ENCODE measurements at places on chromosomes 1 and 21.

GRCh38 chr1:162301696-162302095, 75.0 kb downstream of the SPATA46 start:
- DNase-seq, result no peak

DNA sequence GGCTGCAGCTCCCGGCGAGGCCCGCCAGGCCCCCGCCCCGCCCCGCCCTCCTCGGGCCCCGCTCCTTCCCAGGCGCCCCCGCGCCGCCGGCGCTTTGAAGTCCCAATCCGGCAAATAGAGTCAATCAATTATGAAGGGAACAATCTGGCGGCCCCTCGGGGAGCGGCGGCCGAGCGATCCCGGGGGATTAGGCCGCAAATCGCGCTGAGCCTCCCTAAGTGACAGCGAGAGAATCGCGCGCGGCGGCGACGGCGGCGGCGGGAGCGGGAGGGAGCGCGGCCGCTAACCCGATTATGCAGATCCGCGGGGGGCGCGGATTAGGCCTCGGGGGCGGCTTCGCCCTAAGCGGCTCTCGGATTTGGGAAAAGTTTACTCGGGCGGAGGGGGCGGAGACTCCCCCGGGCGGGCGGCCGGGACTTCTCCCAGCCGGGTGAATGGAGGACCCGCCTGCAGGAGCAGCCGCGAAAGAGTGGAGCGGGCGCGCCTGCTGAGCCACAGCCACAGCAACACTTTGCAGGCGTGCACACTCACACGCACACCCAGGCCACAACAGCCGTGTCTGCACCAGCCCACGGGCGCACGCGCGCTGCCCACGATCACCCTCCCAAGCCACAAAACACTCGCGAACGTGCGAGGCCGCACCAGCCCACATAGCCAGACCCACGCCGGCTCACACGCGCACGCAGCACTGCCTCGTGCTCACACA, 23.0 kb upstream of the DMBX1 start:
- no peak for DNase-seq

GRCh38 chr1:89903550-89903949, 82.7 kb downstream of the LRRC8D start:
- no peak for DNase-seq

GRCh38 chr1:57832612-57833011, 408.8 kb upstream of the DAB1 start:
- no peak for DNase-seq

GRCh38 chr21:27366646-27367235, 399.9 kb upstream of the ADAMTS5 start:
- DNase-seq, result no peak

- DNase-seq, result no peak
Measured at GRCh38 chr1:227845519-227845918, 30.0 kb downstream of the PRSS38 start.

- no peak for DNase-seq
Measured at GRCh38 chr1:74766579-74766978, 33.6 kb downstream of the TYW3 start.
